H4 (cell line): ENCODE measurements at places on chromosomes 2 and 18. TPM values are rescaled to one million over a fixed set of nuclear protein-coding genes. Genes with fewer than 3 reads are reported as not detected.

DNA sequence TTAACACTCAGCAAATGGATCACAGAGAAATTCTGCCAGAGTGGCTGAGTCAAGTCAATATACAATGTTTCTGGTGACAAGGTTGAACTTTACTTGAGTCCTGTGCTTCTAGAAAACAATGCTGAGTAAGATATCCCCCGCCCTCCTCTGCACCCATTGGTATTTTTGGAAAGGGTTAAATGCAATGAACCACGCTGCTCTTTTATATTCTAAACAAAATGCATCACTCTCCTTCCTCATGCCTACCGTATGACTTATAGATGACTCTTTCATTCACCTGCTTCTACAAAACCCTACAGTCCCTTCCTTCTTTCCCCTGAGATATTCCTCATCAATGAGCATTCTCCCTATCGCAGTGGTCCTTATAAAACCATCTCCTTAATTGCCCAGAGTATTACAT is 168.8 kb downstream of the TXNL1 start:
- no peak for DNase-seq

- peak; percentile 66 for DNase-seq
These were observed 261.6 kb downstream of the ASXL3 start for GRCh38 chr18:33839452-33840211.

- DNase-seq, result no peak
These were observed 88.4 kb downstream of the EHD3 start for GRCh38 chr2:31322371-31322770.

DNA sequence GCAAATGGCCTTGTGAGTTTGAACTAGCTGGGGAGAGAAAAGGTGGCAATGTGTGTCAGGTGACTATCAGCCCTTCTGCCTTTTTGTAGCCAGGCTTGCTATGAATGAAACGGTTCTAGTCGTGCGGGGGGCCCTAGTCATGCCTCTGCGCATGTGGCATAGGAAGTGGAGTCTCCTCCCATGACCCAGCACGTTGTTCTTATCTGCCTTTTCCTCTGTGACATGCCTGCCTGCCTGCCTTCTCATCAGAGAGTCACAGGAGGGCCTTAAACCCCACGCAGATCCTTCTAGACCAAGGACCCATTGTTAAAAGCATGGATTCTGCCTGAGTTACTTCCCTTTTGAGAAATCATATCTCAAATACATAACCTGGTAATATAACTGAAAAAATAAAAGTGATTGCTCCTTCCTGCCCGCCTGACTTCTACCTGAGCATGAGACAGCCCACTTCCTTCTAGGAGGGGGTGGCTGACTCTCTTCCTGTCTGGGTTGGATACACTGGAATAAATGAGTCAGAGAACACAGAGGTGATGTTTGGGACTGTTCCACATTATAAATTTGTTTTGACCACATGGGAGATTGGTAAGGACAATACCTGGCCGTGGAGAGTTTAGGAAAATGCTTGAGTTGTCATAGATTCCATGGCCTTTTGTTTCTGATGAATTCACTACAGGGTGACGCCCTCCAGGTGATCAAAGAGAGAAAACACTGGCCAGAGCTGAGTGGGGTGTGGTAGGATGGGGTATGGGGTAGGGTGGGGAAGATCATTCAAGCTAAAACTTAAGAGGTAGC is 49.8 kb downstream of the FBLN7 start:
- DNase-seq, result no peak

DNA sequence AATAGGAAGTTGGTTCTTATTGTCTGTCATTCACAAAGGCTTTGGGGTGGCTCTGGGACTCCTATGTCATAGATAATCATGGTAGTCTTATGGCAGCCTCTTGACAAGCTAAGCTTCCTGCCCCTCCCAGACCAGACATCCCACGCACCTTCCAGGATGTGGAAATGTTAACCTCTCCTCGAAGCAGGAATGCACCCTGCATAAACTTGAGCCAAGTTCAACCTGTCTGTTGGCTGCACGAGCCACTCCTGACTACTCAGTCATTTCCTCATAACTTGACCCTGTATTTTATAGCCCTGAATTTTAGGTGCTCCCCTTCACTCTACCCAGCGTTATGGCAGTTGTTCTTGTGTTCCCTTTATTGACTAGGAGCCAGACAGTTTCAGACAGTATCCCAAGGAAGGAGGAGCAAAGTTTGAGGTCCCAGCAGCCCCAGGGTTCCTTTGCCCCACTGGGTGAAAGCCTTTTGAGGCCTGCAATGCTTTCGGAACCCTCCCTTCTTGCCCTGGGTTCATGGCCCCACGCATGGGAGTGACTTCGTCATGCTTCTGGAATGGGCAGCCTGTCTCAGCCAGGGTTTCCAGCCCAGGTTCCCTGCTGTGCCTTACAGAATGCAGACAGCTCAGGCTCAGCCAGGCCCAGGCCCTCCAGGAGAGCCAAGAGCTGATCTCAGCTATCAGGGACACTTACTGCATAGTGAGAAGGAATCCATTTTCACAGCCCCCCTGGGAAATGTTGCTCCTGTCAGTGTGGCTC is 15.6 kb upstream of the INO80C start:
- peak; percentile 53 for DNase-seq

GRCh38 chr2:112661656-112662305 is 16.0 kb downstream of the SLC20A1 start:
- DNase-seq, result no peak

- no peak for DNase-seq
These were observed 1.1 kb upstream of the LIPG start for GRCh38 chr18:49560624-49561288.

DNA sequence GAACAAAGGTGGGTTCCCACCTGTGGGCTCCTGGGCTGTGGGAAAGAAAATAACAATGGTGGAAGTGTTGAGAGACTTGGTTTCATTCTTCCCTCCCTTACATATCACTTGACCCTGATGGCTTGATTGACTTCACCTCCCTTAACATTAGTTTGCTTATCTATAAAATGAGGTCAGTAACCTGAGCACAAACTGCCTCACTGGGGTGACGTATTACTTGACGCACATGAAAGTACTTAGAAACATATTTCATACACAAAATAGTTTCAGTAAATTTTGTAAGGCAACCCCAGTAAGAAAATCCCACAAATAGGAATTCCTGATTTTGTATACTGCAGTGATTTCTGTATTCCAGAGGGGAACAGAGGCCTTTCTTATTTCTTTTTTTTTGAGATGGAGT is 29.4 kb upstream of the LPIN2 start:
- no peak for DNase-seq

DNA sequence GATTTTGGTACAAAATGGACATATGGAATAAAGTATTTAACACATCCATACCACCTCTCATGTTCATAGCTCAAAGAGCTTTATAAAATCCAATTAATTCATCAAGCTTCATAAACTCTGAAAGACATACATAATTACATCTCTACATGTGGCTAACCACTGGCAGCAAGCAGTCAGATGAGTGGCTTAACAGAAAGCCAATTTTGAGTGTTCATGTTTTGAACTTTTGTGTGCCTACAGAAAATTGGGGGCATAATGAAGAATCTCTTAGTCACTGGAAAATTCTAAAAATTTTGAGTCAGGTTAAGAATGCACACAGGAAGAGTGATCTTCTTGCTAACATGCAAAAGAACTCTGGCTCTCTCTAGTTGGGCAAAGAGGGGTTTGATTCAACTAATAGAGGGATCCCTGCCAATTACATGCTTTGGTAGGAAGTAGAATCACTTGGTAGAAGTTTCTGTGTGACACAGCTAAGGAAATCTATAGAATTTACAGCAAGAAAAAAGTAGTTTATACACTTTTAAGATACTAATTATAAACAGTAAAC is 287.4 kb downstream of the NOL4 start:
- DNase-seq, result no peak

GRCh38 chr2:19228715-19229114 is 129.7 kb downstream of the OSR1 start:
- DNase-seq, result no peak

GRCh38 chr2:200453853-200454534 is 55.9 kb downstream of the KCTD18 start:
- no peak for DNase-seq

DNA sequence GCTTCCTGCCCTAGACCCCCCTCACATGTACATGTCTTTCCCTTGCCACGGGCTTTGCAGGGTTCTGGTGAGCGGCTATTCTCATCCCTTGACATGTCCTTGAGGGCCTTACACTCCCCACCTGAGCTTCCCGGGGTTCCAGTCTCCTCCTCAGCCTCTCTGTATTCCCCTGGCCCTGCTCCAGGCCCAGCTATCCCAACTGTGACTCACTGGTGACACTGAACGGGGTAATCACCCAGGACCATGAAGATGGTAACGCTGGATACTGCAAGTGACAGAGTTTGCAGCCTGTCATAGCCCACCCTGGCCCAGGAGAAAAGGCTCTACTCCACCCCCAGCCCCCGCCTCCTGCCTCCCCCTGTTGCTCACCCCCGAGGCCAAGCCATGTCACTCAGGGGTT is 27.3 kb downstream of the KIF3C start:
- DNase-seq, result no peak

DNA sequence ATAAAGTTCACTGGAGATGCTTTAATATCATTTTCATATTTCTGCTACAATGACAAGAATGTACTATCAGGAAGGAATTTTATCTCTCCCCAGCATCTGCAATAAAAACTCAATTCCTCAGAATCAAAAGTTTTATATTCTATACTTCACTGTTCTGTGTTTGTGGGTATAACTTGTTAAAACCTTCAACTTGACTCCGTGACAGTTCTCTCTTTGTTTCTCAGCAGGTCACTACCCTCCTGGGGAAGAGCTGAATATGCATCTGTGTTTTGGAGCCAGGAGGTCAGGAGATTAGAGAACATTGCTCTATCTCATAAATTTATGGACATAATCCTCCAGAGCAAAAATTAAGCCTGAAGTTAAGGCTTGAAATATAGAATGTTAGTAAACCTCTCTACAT is 411.4 kb downstream of the TRIB2 start:
- DNase-seq, result no peak

DNA sequence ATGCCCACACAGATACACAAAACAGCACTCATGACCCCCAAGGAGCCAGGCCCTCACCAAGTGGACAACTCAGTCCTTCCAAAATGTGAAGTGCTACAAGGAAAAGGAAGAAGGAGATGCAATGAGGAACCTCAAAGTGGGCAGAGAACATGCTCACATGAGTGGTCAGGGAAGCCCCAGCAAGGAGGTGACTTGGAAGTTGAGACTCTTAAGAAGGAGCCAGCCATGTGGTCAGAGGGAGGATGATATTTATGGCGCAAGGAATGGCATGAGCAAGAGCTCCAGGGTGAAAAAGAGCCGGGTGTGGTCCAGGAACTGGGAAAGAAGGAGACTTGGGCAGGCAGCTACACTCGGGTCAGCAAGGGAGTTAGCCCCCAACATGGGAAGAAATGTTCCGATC is 30.0 kb upstream of the KLHL29 start:
- DNase-seq, result no peak

GRCh38 chr2:236665572-236666118 is 96.0 kb downstream of the ACKR3 start:
- peak; percentile 53 for DNase-seq

DNA sequence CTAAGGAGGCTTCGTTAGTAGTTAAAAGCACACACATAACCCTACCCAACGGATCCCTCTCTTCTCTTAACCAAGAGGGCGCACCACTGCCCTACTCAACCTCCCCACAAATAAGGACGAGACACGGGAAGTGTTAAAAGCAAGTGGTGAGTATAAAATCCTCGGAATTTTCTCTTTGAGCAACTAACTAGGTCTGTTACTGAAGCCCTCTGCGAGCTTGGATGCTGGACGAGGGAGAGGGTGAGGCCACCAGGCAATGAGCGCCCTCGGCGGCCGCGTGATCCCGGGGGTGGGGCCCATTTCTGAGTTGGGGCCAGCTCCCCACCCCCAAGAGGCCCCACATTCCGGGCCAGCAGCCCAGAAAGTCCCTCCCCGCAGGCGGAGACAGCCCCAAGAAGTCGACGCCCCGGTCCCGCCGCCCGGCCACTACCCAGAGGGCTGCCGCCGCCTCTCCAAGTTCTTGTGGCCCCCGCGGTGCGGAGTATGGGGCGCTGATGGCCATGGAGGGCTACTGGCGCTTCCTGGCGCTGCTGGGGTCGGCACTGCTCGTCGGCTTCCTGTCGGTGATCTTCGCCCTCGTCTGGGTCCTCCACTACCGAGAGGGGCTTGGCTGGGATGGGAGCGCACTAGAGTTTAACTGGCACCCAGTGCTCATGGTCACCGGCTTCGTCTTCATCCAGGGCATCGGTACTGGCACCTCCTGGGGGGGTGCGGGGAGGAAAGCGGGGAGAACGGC is at the start of gene CYBRD1:
TSS of gene CYBRD1 (plus strand) at position 423 of the 736 bp plus-strand sequence. CDS start at position 495, 72 bp downstream.
- DNase-seq, result peak; percentile 37

Gene TEKT4
- not detected in 2 replicates for total RNA-seq

Gene TBC1D8
- 5.3 and 6.4 TPM in 2 replicates for total RNA-seq

Gene SGPP2
- total RNA-seq, result not detected in 2 replicates

Gene LRRFIP1
- 19.0 and 21.5 TPM in 2 replicates for total RNA-seq
